Ovary (tissue), 10 donors: ENCODE measurements at places on chromosomes 4 and X. TPM values are rescaled to one million over a fixed set of nuclear protein-coding genes. Genes with fewer than 3 reads are reported as not detected.

Gene ARHGAP24
- 7.9 TPM for total RNA-seq

Gene EOLA2
- 24.1 TPM for total RNA-seq

DNA sequence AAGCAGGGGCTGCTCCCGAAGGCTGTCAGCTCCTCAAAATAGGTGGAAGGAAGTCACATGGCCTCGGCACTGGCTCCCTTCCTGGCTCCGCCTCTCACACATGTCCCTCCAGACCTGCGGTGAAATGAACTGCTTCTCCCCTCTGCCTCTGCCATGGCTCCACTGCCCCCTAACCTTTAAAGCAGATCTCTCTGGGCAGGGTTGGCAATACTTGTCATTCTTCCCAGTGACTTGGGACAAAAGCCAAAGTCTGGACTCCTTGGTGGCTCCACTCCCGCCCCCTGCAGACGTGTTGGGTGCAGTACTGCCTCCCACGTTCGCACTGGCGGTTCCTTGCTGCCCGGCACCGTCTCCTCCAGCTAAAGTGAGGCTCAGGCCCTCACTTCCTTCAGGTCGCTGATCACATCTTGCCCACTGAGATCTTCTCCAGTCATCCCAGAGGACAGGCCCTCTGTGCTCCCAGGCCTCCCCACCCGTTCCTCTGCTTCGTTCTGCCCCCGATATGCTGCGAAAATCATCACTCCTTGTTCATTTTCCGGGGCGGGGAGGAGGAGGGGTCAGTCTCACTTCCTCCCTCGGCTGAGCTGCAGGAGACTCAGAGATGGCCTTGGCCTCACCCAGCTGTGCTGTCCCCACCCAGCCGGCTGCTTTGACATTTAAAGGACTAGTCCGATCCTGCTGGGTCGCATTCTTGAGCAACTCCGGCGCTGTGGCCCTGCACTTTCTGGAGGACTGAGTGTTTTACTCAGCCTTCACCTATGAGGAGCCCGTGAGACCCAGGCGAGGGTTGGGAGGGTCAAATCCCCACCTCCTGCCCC is 97.4 kb downstream of the PHKA2 start:
- peak; percentile 76 for DNase-seq

- DNase-seq, result no peak
These were observed 43.6 kb upstream of the RAB33B start for GRCh38 chr4:139410312-139410711.

DNA sequence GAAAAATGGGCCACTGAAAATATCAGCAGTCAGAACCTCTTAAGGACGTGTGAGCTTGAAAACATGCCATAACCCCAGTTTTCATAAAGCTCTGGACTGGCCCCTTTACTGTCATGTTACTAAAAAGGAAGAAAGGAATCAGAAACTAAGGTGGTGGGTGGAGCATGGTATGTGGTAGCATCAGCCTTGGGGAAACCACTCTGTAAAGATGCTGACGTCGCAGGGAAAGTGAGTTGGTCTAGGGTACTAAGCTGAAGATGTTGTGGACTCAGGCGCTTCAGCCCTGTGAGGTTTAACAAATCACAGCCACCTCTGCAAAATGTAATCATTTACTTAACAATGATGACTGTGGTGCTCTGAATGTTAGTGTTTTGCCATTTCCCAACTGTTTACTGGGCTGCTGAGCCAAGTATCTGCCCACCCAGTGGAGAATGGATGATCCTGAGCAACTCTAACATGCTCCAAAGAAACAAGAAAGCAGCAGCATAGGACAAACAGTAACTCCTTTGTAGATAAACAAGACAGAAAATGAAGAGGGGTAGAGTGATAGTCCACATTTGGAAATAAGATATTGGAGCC is 33.4 kb downstream of the C4orf54 start:
- DNase-seq, result peak; percentile 41
